NCI-H82 (cell line): ENCODE measurements at places on chromosomes 13 and 19.

DNA sequence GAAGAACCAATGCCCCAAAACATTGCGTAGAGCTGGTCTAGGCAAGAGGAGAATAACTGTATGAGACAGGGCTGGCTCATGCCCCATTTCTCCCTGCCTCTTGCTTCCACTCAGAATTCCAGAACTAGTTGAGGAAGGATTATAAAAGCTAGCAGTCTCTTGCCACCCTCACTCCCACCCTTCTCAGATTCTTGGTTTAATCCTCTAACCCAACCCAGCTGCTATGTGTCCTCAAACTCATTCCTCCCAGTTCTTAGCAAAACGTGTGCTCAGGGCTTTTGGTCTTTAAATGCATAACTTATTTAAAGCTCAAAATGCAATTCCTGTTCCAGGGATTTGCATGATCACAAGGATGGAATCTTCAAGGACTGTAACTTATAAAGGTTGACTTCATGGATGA is 466.3 kb downstream of the COG6 start:
- peak; percentile 20 for DNase-seq

GRCh38 chr13:56924401-56924800 is 216.3 kb upstream of the PRR20A start:
- DNase-seq, result no peak

DNA sequence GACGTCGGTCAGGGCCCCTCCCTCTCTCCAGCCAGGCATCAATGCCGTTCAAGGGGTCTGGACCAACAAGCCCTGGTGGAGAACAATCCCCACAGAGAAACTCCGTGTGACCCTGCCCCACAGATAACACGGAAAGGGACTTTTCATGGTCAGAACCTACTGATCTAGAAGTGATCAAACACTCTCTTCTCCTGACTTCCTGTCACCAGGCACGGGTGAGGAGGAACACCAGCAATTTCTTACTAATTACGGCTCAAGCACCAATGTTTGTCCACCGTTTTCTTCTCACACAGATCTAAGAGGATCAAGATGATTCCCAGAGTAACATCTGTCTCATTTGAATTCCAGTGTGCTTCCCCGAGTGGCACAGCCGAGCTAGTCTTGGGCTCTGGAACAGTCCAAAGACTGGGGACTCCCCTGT is 11.8 kb downstream of the RASA3 start:
- peak; percentile 91 for DNase-seq

GRCh38 chr13:100604918-100605710 is 16.5 kb upstream of the GGACT start:
- DNase-seq, result no peak

- no peak for DNase-seq
Measured at GRCh38 chr19:46173886-46174480, 25.9 kb downstream of the IGFL2 start.

DNA sequence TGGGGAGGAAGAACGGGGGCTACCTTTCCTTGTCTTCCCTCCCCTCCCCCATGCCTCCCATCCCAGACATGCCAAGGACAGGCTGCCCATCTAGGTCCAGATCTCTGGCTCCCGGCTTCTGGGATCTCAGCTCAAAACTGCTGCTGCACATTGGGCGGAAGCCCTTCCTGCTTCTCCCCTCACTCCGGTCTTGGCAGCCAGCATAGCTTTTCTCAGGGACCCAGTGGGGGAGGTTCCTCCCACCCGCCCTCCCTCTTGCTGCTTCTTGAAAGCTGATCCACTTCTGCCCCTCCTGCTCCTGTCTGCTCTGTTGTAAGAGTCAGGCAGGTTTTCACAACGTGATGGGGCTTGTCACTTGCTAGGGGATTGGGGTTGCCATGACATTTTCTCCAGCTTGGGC is 21.7 kb upstream of the RNF17 start:
- DNase-seq, result no peak

- no peak for DNase-seq
Measured at GRCh38 chr19:16943942-16944625, 55.3 kb downstream of the F2RL3 start.

GRCh38 chr19:34217952-34218817 is 36.2 kb upstream of the GARRE1 start:
- no peak for DNase-seq

DNA sequence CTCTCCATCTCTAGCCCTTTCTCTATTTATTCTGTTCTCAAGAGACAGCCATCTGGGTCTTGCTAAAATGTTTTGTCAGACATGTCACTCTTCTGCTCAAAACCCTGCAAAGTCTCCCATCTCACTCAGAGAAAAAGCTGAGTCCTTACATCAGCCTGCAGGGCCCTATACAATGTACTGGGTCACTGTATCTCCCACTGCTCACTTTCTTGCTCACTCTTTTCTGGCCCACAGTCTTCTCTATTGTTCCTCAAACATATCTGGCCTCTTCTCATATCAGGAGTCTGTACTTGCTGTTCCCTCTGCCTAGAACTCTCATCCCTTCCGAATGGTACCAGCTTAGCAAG is 189.2 kb downstream of the ENOX1 start:
- DNase-seq, result no peak

DNA sequence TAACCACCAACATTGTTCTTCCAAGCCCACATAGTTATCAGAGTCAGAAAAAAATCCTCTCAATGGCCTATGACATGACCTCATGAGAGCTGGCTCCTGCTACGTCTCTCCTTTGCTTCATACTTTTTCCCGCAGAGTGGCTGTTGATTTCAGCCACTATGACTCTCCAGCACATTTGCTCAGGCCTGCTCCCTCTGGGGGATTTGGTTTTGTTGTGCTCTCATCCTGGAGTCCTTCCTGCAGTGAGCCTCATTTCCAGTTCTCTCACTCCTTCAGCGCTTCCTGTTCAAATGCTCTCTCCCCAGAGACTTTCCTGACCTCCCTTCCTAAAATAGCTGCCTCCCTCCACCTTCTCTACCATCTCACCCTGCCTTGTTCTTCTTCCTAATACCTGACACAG is 72.0 kb upstream of the USP29 start:
- DNase-seq, result no peak

- no peak for DNase-seq
Measured at GRCh38 chr19:50264483-50265186, 61.2 kb downstream of the MYH14 start.

GRCh38 chr19:39329948-39330347 is 5.9 kb downstream of the GMFG start:
- DNase-seq, result no peak

- DNase-seq, result no peak
Measured at GRCh38 chr13:111122056-111122455, 6.9 kb downstream of the ARHGEF7 start.

GRCh38 chr19:51779703-51780102 is 15.3 kb upstream of the FPR3 start:
- DNase-seq, result no peak

DNA sequence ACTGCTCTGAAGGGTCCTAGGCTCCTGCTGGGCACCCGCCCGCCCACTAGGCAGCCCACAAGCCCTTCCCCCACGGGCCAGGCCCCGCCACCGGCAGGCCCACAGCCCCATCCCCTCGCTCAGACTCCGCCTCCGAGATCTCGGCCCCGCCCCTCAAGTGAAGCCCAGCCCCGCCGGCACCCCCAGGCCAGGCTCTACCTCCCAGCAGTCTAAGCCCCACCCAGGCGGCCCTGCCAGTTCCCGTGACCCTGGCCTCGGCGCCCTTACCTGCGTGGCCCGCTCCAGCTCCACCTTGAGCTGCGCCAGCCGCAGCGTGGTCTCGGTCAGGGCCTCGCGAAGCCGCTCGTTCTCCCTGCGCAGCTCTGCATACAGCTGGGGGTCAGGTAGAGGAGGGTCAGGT is 16.3 kb downstream of the EPS8L1 start:
- no peak for DNase-seq

GRCh38 chr13:100040196-100040595 is 48.7 kb upstream of the PCCA start:
- DNase-seq, result no peak

DNA sequence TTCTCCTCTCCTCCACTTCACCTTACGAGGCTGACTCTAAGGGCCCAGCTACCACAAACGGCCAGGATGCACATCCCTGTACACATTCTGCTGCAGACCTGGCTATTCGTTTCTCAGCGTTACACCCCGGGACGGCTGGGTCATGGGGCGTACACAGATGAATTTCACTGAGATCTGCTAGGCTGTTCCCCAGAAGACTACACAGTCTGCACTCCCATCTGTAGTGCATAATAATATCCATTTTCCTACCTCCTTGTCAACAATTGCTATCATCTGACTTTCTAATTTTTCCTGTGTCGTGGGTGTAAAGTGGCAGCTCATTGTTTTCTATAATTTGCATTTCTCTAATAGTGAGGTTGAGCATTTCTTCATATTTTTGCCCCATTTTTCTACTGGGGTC is 85.7 kb downstream of the TM9SF2 start:
- no peak for DNase-seq

GRCh38 chr13:112159575-112160547 is 92.9 kb downstream of the SOX1 start:
- DNase-seq, result no peak

DNA sequence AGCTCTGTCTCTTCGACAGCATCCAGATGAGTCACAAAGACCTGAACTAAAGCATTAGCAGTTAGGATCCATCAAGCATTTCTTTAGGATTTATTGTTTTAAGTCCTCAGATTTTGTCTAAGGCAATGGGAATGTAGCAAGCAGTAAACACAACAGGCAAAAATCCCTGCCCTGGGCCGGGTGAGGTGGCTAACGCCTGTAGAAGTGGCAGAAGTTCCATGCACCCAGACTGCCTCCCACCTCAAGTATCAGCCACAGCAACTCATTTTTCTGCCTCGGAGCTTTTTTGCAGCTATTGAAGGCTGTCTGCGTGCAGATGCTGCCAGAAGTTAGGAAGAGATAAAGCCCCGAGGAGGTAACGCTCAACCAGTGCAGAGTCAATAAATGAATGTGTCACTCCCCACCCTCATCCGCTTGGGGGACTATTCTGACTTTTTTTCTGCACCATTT is 47.1 kb upstream of the MRI1 start:
- no peak for DNase-seq

DNA sequence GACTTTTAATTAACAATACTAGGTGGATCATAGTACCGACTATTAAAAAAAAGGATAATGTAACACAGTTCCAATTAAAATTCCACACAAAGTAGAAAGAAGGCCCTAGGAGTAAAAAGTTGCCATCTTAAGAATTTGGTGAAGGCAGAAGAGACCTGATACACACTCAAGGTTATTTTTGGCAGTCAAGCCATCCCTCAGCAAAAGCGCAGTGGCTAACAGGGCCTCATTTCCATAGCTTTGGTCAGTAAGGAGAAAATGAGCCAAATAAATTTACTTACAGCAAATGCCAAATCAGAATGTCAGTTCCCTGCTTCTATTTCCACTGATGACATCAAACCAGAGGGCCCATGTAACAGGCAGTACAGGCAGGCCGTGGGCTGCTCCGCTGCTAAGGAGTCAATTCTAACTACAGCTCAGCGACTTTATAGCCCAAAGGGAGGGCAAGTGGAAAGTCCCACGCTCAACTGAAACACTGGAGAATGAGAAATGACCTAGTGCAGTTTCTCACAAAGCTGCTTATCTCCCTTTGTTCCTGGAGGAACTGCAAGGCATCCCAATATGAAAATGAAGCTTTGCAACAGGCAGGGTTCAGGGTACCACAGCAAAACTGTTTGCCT is 6.3 kb downstream of the ARGLU1 start:
- peak; percentile 48 for DNase-seq

- peak; percentile 57 for DNase-seq
Measured at GRCh38 chr19:18637673-18638630, 1.1 kb downstream of the KLHL26 start.

DNA sequence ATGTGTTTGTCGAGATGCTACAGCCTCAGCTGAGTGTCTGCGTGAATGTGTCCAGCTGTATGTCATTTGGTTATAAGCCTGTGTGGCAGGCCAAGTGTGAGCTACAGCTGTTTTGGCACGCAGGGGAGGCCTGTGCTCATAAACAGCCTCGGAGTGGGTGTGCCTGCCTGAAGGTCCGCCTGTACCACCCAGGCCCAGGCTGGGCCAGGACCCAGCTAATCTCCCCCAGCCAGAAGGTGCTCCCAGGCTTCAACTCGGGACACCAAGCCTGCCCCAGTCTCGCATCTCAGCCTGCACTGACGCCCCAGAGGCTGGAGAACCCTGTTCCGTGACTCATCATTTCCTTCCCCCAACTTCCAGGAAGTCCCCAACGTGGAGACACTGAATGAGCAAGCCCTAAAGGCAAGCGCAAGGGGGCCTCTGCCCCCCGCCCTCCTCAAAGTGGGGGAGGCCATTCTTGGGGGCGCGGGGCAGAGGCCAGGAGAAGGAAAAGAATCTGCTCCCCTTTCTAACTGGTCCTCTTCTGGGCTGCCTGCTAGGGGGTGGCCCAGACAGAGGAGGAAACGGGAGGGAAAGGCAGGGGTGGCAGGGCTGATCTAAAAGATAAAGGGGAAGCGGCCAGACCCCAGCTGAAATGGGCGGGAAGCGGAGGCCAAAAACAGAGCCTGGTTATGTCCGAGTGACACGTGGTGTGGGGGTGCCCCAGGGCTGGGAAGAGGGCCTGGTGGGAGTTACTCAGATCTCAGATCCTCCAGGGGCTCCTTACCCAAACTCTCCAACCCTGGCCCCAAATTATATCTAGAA is 2.0 kb downstream of the SLC1A5 start:
- DNase-seq, result peak; percentile 80

GRCh38 chr19:12783291-12783848 is 7.9 kb upstream of the JUNB start:
- DNase-seq, result no peak

GRCh38 chr19:36482876-36483275 is 6.5 kb downstream of the ZNF566 start:
- DNase-seq, result no peak

- DNase-seq, result no peak
Measured at GRCh38 chr13:72132075-72132474, 265.1 kb upstream of the DACH1 start.

DNA sequence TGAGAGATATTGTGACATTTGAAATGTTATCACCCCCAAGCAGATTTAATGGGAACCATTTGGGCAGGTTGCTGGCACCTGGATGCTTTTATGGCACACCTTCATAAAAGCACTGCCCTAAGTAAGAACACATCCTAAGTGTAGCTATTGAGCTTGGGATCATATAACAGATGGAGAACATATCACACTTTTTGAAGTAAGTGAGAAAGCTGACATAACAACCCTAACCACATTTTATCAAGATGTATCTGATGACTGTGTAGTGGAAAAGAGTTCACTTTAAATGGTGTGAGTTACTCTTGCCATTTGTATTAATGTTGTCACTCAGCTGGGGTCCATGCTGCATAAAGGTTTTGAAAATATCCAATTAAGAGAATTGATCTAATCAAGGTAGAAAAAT is 287.9 kb downstream of the DCLK1 start:
- DNase-seq, result peak; percentile 48

- DNase-seq, result peak; percentile 83
Measured at GRCh38 chr13:45393941-45394570, 24.1 kb downstream of the SLC25A30 start.
